NCI-H2029 (cell line): ENCODE measurements at places on chromosomes 1 and 21.

GRCh38 chr1:24867084-24867870, 62.8 kb downstream of the RUNX3 start:
- no peak for DNase-seq

DNA sequence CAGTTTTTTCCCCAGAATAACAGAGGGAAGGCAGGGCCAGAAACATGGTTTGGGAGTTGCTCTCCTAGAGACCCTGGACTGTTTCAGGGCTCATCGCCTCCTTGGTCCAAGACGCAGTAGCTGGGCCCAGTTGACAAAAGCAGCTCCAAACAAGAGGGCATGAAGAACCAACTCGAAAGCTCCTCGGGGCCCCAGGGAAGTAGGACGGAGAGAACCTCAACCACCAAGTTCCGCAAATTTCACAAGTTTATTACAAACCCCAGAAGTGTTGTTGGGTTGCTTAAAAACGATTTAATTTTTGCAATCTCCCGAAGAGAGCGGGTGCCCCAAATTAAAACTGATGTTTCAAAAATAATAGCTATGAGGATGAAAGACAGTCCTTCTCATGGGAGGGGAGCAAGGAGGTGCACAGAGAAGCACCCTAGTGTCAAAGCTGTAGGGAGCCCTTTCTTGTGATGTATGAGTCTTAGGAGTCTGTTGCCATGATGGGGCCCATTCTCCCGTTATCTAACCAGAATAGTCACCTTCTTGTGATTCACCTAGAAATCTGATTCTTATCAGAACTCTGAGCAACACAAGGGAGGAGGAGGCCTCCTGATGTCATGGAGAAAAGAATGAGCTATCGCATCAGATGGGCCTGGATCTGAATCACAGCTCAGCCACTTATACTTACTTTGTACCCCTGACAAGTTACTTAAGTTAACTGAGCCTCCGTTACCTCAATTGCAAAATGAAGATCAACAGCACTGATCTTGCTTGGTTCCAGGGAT, 165.7 kb upstream of the IRF2BP2 start:
- no peak for DNase-seq

GRCh38 chr1:55695151-55695550, 480.0 kb upstream of the USP24 start:
- DNase-seq, result no peak

- no peak for DNase-seq
These were observed 156.4 kb upstream of the COL6A1 start for GRCh38 chr21:45825219-45825618.

DNA sequence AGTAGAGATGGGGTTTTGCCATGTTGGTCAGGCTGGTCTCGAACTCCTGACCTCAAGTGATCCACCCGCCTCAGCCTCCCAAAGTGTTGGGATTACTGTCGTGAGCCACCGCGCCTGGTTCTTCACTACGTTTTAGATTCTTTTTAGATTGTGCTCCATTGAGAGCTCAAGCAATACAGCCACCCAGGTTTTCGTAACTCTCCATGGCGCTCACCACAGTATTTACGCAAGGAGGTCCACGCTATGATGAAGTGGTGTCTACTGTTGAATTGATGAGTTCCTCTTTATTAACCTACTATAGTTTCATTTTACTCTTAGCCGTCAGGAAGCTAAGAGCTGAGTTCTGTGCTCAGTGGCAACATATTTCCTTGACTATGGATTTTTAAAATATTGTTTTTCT, 1.8 kb upstream of the KIF1B start:
- no peak for DNase-seq

DNA sequence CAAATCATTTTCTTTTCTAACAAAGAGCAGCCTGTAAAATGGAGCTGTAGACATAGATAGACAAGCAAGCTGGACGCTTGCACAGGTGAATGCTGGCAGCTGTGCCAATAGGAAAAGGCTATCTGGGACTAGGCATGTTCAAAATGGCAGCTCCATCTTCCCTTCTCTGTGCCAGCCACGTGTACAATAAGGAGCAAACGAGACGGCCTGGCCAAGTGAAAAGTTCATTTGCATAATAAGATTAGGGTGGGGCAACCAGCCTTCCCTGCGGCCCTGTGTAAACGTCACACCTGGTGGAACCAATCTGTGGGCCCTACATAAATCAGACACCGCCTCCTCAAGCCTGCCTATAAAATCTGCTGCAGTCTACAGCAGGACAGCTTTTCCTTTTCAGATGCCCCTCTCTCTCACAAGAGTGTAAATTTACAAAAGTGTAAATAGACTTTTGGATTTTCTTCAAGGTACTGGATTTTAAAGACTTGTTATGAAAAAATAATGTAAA, 16.6 kb upstream of the EDEM3 start:
- DNase-seq, result peak; percentile 1

DNA sequence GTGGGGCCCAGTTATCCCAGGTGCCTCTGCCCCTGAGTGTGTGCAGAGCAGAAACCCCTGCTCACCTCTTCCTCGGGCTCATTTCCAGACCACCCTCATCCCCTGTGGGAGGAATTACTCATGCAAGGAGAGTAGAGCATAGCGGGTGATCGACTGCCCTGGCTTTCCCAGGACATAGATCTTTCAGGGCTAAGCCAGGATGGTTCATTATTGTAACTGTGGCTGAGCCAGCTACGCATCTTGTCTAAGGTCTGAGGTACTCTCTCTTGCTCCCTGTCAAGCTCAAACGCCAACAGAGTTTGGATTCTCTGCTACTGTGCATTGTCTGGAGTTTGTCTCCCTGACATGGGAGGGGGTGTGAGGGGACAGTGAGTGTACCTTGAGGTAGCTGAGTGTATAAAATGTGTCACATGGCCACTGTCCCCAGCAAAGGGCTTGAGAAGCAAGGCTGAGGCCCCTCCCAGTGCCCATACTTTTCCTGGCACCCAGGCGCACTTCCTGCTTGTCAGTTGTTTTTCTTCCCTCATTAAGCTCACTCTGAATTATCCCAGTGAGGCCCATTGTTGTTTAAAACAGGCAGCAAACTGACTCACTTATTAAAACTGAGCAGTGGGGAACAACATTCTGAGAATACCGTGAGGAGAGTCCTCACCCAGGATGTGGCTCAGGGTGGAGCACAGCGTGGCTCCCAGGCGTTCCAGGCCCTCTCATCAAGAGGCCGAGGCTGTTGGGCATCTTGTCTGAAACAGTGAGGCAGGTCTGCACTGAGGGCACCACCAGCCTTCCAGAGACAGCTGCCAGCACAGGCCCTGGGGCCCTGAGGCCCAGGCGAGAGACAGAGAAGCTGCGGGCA, 92.9 kb downstream of the LAMC2 start:
- DNase-seq, result no peak

GRCh38 chr1:6890686-6891085, 105.4 kb downstream of the CAMTA1 start:
- no peak for DNase-seq

DNA sequence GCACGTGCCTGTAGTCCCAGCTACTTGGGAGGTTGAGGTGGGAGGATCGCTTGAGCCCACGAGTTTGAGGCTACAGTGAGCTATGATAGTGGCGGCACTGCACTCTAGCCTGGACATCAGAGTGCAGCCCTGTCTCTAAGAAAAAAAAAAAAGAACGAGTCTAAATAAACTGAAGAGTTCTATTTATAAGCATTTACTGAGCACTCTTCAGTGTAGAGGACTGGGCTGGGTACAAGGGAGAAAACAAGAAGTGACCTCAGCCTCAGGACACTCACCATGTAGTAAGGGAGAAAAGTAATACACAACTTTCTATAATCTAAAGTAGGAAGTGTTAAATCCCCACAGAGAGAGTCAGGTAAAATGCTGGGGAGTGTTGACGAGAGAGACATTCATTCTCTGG, 35.0 kb downstream of the NAV1 start:
- DNase-seq, result no peak

- no peak for DNase-seq
These were observed 261 bp upstream of the CCDC24 start for GRCh38 chr1:43991200-43991475.

DNA sequence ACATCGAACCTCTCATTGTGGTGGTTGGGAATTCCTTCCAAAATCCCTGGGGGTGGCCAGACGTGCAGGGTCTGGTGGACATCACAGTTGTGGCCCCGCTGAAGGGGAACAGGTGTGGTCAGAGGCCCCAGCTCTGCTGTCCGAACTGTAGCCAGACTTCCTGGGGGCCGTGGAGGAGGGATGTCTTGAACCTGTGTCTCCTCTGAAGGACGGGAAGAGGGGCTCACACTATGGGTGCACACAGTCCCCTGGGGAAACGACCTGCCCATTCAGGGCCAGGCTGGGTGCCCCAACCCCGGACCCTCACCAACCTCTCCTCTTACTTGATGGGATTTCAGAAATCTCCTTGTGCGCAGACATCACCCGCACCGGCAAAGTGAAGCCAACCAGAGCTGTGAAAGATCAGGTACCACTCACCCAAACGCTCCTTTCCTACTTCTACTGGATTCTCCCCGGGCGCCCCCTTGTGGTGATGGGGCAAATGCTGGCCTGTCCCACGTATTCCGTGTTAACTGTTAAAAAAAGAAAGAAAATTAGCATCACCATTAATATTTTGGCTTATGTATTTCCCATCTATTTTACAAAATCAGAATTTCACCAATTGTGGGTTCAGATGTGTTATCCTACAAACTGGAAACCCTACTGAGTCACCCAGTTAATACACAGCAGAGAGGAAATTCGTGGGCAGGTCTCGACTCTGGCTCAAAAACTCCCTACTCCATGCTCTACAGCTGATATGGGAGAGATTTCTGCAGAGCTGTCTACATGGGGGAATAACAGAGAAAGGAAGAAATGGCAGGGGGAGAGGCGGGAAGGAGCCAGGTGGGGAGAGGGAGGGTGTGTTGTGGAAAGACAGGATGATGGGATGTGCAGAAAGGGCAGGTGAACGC, 28.1 kb downstream of the PADI4 start:
- peak; percentile 29 for DNase-seq

- DNase-seq, result no peak
These were observed 3.4 kb downstream of the CTTNBP2NL start for GRCh38 chr1:112399456-112399855.

DNA sequence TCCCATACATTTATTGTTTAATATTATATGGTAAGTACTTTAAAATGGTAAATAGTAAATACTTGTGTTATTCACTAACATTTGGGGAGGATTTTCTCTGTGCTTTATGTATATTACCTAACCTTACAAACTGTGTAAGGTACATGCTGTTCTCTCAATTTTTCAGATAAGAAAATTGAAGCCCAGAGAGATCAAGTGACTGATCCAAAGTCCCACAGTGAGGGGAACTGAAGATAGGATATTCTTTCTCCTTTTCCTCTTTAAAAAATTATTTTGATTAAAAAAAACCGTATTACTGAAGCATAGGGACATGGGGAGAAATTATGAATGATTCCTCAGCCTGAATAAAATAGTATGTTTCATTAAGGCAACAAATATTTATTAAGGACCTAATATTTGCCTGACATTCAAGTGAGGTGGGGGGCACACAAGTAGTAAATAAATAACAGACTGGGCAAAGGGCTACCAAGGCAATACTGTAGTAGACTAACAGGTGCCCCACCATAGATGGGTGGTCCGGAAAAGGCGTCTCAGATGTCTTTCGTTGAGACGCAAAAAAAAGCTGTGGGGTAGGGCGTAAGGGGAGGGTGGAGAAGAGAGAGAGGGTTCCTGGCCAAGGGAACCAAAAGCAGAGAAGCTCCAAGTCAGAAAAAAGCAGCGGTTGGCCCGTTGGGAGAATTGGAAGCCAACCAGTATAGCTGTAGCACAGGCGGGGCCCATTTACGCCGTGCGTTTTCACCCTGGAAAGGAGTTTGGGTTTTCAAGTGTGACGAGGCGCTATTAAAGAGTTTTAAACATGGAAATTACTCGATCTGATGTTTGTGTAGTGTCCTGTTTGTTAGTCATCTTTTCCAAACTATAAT, 944 bp upstream of the AGO3 start:
- no peak for DNase-seq

DNA sequence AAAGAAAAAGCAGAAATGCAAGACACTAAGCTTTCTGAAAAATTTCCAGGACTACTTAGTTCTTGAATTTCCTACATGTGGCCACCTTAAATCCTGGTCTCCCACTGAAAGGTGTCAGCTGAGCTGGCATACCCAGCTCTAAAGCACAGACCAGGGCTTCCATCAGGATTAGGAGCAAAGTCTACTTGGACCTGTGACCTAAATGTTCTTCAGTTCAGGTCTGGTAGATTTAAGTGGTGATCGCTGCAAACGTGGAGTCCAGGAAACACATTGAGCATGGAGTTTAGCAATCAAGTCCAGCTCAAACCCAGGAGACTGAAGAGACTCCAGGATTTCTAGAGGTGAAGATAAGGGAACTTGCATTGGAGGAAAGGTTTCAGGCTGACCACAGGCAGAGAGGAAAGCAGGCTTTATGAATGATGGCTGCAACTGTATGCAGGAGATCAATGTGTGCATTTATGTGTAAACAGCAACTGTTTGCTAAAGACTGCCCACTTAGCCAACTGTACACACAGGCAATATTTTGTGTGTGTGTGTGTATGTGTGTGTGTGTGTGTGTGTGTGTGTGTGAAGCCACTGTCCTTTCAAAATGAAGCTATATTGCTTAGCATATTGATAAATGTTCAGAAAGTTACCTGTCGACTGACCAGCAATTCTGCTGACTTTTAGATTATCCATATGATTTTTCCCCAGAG, 75.2 kb downstream of the LMX1A start:
- DNase-seq, result no peak

GRCh38 chr1:13826591-13826990, 126.6 kb downstream of the PRDM2 start:
- no peak for DNase-seq
